Right atrium auricular region (tissue), 2 donors: ENCODE measurements at places on chromosomes 2 and 18. TPM values are rescaled to one million over a fixed set of nuclear protein-coding genes. Genes with fewer than 3 reads are reported as not detected.
A peak's percentile ranks its signal among the peaks of the same experiment; 100 is the strongest.

The GCKR gene
- total RNA-seq, result 1.9 TPM

The GREB1 gene
- 7.6 TPM for total RNA-seq

The ABHD3 gene
- 8.4 TPM for total RNA-seq

DNA sequence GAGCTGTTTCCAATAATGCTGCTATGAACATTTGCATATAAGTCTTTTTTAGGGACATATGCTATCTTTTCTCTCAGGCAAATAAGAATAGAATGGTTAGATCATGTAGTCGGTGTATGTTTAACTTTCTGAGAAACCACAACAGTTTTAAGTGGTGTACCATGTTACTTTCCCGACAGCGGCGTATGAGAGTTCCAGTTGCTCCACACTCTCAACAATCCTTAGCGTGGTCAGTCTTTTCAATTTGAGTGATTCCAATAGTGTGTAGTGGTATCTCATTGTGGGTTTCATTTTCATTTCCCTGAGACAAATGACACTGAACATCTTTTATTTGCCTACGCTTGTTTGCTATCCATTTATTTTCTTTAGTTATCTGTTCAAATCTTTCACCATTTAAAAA lies 149.5 kb downstream of the ACOXL start:
- DNase-seq, result no peak
- no peaks in the 10 kb centered on the region for H3K27me3 ChIP-seq
- no peaks in the 10 kb centered on the region for H3K4me1 ChIP-seq

DNA sequence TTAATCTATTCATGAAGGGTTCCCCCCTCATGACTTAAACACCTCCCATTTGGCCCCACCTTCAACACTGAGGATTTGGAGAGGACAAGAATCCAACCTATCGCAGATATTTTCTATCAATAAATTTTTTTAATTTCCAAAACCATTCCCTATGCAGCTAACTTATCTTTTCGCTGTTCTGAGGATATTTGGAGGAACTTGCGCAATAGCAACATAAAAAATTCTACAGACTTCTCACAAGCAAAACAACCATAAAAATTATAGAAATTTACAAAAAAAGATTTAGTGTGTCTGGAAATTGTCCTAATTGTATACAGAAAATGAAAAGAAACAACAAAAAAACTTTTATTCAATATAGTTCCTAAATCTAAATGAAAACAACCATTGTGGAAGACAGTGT lies 1472.7 kb upstream of the ZEB2 start:
- no peak for DNase-seq
- H3K4me3 ChIP-seq, result no peak overlapping the region
- no peaks in the 10 kb centered on the region for H3K4me1 ChIP-seq
- H3K36me3 ChIP-seq, result no peaks in the 10 kb centered on the region
- H3K27ac ChIP-seq, result no peak overlapping the region

DNA sequence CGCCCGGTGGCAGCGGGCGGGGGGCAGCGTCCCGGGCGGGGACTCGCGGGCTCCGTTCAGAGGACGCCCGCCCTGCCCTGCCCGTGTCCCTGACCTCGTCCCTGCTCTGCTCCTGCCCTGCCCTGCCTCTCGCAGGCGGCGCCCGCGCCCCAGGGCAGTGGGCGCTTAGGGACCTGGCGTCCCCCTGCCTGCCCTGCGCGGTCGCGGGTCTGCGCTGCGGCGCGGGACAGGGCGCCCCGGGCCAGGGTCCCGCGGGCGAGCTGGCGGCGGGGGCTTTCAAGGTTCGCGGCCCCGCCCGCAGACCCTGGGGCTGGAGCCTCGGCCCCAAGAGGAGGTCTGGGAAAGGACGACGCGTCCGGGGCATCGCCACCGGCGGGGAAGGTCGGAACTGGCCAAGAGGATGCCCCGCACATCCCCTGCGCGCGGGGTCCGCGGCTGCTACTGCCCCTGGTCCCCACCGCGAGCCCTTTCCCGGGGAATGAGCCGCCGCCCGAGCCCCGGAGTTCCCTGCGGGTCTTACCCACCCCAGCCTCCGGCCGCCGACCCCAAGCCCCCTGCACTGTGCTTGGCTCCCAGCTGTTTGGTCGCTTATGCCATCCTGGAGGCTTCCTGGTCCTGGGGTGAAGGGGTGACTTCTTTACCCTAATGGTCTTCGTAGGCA lies 679 bp downstream of the RNF144A start:
- peaks cover 28% of the 10 kb centered on the region for H3K4me1 ChIP-seq
- H3K36me3 ChIP-seq, result no peaks in the 10 kb centered on the region
- no peak for DNase-seq
- no peaks in the 10 kb centered on the region for H3K27me3 ChIP-seq

GRCh38 chr2:143481237-143481623 lies 352.0 kb downstream of the ARHGAP15 start:
- no peaks in the 10 kb centered on the region for H3K36me3 ChIP-seq
- H3K27ac ChIP-seq, result peak overlapping the region; percentile 49
- H3K4me3 ChIP-seq, result no peak overlapping the region
- DNase-seq, result no peak
- H3K27me3 ChIP-seq, result no peaks in the 10 kb centered on the region

GRCh38 chr2:11481789-11482472 lies 16.0 kb upstream of the E2F6 start:
- H3K27ac ChIP-seq, result peak overlapping the region; percentile 47
- no peaks in the 10 kb centered on the region for H3K27me3 ChIP-seq
- no peaks in the 10 kb centered on the region for H3K36me3 ChIP-seq
- no peaks in the 10 kb centered on the region for H3K4me1 ChIP-seq
- no peak for DNase-seq

The B3GNT7 gene
- 4.0 TPM for total RNA-seq

DNA sequence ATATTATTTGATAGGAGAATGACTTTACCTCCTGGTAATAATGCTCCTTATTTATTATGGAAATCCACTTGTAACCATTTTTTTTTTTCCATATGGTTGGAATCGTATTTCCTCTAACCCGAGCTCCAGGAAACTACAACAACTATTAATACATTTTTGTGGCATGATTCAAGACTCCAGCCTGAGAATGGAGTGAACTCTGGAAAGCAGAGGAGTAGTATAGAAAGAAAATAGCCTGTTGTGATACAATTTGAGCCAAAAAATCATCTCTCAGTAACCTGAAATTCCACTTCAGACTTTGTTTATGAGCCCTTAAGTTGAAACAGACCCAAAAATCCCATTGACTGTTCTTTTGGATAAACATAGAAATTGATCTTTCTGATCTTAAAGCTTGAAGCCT lies 921.1 kb downstream of the SOCS6 start:
- H3K4me1 ChIP-seq, result no peaks in the 10 kb centered on the region
- DNase-seq, result no peak
- no peak overlapping the region for H3K4me3 ChIP-seq
- no peaks in the 10 kb centered on the region for H3K36me3 ChIP-seq

The MDH1B gene
- total RNA-seq, result 0.33 TPM

- H3K27ac ChIP-seq, result no peak overlapping the region
- DNase-seq, result no peak
- H3K4me1 ChIP-seq, result no peaks in the 10 kb centered on the region
- no peaks in the 10 kb centered on the region for H3K36me3 ChIP-seq
Measured at GRCh38 chr2:70668911-70669310, 99.1 kb downstream of the ADD2 start.

DNA sequence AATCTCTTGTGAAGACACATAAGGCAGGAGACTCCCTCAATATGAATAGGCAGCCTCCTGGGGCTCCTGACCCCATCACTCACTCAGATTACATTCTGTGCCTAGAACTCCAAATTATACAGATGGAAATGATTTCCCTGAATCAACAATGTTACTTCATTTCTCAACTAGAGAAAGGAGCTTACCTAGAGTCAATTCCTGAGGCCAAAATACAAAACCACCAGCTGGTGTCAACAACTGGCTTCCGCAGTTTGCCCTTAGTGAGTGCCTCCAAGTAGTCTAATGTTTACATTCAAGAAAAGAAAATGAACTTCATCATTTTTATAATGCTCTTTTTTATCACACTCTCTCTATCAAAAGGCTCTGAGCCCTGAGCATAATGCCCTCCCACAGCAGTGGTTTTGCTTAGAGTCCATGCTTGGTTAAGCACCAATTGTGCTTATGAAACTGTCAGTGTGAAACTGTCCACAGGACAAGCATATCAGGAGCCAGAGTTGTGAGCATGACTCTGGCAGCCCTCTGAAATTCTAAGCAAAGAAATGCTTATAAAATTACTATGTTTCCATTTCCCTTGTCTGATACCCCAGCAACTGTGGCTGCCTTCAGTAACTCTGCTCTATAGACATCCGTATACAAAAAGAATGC lies 305.7 kb upstream of the PKDCC start:
- H3K27ac ChIP-seq, result no peak overlapping the region
- H3K4me3 ChIP-seq, result no peak overlapping the region
- H3K36me3 ChIP-seq, result no peaks in the 10 kb centered on the region
- no peak for DNase-seq

- H3K4me1 ChIP-seq, result peaks cover 24% of the 10 kb centered on the region
- peak overlapping the region; percentile 57 for H3K27ac ChIP-seq
Measured at GRCh38 chr2:70035344-70035844, 51.9 kb upstream of the PCBP1 start.

The STPG4 gene
- not detected for total RNA-seq

- H3K27ac ChIP-seq, result no peak overlapping the region
- DNase-seq, result no peak
- H3K36me3 ChIP-seq, result no peaks in the 10 kb centered on the region
- no peak overlapping the region for H3K4me3 ChIP-seq
Measured at GRCh38 chr2:138058427-138058826, 94.2 kb downstream of the HNMT start.

DNA sequence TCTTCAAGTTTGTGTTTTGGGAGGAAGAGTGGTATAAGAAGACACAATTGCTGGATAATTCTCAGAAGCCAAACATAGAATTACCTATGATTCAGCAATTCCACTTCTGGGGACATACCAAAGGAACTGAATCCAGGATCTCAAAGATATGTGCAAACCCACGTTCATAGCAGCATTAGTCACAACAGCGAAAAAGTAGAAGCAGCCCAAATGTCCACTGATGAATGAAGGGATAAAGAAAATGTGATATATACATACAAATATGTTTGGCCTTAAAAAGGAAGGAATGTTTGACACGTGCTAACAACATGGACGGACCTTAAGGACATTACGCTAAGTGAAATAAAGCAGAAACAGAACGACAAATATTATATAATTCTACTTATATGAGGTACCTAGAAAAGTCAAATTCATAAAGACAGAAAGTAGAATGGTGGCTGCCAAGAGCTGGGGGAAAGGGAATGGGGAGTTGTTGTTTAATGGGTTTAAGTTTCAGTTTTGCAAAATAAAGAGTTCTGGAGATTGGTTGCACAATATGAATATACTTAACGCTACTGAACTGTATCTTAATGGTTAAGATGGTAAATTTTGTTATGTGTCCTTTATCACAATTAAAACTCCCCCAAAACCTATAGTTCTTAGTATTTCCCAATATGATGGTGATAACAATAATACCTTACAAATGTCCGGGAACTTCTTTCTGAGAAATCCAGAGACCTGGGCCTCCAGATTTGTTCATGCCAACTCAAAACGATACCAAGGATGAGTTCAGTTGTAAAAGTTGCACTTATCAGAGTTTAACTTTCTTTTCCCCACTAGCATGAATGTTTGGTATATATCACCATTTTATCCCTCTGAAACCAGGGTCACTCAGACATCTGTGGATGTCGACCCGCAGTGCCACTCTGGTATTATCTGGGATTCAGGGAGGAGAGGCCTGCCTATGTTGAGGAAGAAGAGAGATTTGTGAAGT lies 33.7 kb upstream of the WIPF1 start:
- H3K27ac ChIP-seq, result no peak overlapping the region
- DNase-seq, result no peak
- no peaks in the 10 kb centered on the region for H3K4me1 ChIP-seq
- no peak overlapping the region for H3K4me3 ChIP-seq

- H3K27ac ChIP-seq, result no peak overlapping the region
- H3K4me1 ChIP-seq, result no peaks in the 10 kb centered on the region
- H3K27me3 ChIP-seq, result no peaks in the 10 kb centered on the region
- H3K4me3 ChIP-seq, result no peak overlapping the region
- DNase-seq, result no peak
Measured at GRCh38 chr2:231047274-231047922, 9.3 kb upstream of the PSMD1 start.

The GALNT3 gene
- total RNA-seq, result 0.11 TPM

The CDH19 gene
- 72.3 TPM for total RNA-seq

GRCh38 chr2:227117027-227117426 lies 47.0 kb downstream of the COL4A4 start:
- no peak overlapping the region for H3K4me3 ChIP-seq
- H3K27ac ChIP-seq, result no peak overlapping the region
- no peak for DNase-seq

GRCh38 chr18:27771571-27771970 lies 405.4 kb downstream of the CDH2 start:
- H3K4me1 ChIP-seq, result no peaks in the 10 kb centered on the region
- H3K4me3 ChIP-seq, result no peak overlapping the region
- H3K27ac ChIP-seq, result no peak overlapping the region
- H3K27me3 ChIP-seq, result no peaks in the 10 kb centered on the region

The CHN1 gene
- total RNA-seq, result 4.1 TPM

The ZNF142 gene
- 13.6 TPM for total RNA-seq

The MATN3 gene
- total RNA-seq, result not detected

The NCKAP5 gene
- 3.6 TPM for total RNA-seq

The MARCHF7 gene
- 79.5 TPM for total RNA-seq

DNA sequence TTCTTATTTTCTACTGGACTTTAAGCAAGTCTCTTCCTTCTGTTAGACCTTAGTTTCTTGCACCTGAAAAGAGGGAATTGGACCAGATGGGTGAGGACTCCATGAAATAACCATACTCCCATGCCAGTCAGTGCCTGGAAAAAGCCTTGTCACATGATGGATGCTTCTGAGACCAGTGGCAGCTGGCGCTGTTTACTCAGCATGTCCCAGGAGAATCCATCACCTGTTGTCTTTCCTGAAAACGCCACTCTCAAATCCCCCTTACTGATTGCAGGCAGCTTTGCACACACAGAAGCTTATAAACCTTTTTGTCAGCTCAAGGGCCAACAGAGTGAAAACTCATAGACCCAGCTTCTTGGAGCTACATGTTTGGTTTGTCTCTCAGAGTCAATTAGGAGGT lies 117.6 kb downstream of the POLE4 start:
- no peak overlapping the region for H3K27ac ChIP-seq
- no peaks in the 10 kb centered on the region for H3K4me1 ChIP-seq

- H3K36me3 ChIP-seq, result peaks cover 5% of the 10 kb centered on the region
- H3K27me3 ChIP-seq, result no peaks in the 10 kb centered on the region
- peaks cover 9% of the 10 kb centered on the region for H3K4me1 ChIP-seq
- H3K4me3 ChIP-seq, result no peak overlapping the region
- H3K27ac ChIP-seq, result no peak overlapping the region
Measured at GRCh38 chr18:58682429-58683069, 11.3 kb downstream of the MALT1 start.

DNA sequence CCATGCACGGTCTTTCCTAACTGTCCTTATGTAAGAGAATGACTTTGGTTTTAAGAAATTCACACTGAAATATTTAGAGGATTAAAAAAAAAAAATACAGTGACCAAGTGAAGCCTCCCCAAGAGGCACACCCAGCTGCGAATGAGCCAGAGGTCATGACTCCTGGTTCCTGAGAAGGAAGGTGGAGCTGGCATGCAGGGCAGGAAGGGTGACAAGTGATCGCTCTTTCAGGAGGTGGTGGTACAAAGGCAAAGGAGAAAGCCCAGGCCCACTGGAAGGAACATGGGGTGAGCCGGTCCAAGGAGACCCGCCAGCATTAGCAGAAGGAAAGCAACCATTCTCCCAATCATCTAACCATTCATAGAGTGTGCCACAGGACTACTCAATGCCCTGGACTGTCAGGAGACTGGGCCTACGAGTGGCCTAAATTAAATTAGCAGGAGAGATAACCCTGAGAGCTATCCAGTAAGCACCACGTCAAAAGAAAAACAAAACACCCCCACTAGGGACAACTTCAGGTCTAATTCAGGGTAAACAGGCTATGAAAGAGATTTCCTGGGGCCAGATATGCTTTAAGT lies 7.8 kb downstream of the INO80C start:
- H3K4me1 ChIP-seq, result peaks cover 25% of the 10 kb centered on the region
- no peaks in the 10 kb centered on the region for H3K27me3 ChIP-seq
- H3K4me3 ChIP-seq, result no peak overlapping the region
- peak overlapping the region; percentile 33 for H3K27ac ChIP-seq

The GALNT1 gene
- 29.6 TPM for total RNA-seq
